IPS DF 6.9 (cell line): ENCODE measurements at places on chromosomes 4 and X.

- no peak overlapping the region for H3K4me3 ChIP-seq
- DNase-seq, result no peak
- no peaks in the 10 kb centered on the region for H3K27me3 ChIP-seq
- no peaks in the 10 kb centered on the region for H3K4me1 ChIP-seq
Observed at GRCh38 chrX:22575161-22575845, 302.6 kb downstream of the CBLL2 start.

- H3K4me3 ChIP-seq, result no peak overlapping the region
- H3K27ac ChIP-seq, result no peak overlapping the region
- no peaks in the 10 kb centered on the region for H3K36me3 ChIP-seq
Observed at GRCh38 chr4:119652998-119653397, 24.4 kb upstream of the PDE5A start.

DNA sequence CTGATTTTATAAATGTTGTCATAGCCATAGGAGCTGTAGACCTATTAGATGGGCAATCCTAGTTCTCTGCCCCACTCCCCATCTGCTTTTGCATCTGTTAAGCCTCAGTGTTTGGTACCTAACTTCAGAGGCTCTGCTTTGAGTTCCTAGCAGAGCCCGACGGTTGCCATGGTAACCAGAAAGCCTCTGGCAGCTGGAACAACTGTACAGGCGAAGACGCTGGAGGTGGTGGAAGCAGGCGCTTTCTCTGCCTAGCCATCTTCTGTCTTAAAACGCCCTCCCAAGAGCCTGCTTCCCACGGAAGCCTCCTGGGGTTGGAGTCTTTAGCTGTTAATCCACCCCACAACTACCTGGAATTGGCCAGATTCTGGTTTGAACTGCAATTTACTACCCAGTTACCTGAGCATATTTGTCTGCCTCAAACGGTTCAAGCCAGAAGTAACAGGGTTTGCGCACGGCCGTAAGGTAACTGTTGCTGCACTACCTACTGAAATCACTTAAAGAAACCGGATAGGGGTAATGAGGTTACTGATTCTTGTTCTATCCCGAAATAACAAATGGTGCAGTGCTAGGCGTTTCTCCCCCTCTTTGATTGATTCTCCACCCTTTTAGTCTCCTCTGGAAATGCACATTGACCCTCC lies 1.0 kb upstream of the GABRG1 start:
- no peak for DNase-seq
- H3K27ac ChIP-seq, result no peak overlapping the region
- H3K4me3 ChIP-seq, result no peak overlapping the region
- H3K27me3 ChIP-seq, result no peaks in the 10 kb centered on the region

DNA sequence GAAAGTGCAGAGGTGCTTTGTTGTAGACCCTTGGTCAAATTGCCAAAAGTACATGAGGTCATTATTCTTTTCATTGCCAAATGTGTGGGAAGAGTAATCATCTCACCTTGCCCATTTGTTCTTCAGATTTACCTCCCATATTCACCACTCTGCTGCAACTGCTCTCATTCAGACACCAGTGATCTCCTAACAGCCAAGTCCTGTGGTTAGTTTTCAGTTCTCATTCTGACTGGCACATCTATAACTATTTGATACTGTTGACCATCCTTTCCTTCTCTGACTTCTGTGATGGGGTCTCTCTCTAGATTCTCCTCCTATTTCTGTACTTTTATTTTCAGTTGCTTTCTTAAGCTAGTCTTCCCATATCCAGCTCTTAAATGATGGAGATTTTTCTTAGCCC lies 39.8 kb downstream of the GRIA3 start:
- no peak overlapping the region for H3K4me3 ChIP-seq
- H3K27me3 ChIP-seq, result no peaks in the 10 kb centered on the region
- H3K27ac ChIP-seq, result no peak overlapping the region
- no peak for DNase-seq
- H3K36me3 ChIP-seq, result no peaks in the 10 kb centered on the region

DNA sequence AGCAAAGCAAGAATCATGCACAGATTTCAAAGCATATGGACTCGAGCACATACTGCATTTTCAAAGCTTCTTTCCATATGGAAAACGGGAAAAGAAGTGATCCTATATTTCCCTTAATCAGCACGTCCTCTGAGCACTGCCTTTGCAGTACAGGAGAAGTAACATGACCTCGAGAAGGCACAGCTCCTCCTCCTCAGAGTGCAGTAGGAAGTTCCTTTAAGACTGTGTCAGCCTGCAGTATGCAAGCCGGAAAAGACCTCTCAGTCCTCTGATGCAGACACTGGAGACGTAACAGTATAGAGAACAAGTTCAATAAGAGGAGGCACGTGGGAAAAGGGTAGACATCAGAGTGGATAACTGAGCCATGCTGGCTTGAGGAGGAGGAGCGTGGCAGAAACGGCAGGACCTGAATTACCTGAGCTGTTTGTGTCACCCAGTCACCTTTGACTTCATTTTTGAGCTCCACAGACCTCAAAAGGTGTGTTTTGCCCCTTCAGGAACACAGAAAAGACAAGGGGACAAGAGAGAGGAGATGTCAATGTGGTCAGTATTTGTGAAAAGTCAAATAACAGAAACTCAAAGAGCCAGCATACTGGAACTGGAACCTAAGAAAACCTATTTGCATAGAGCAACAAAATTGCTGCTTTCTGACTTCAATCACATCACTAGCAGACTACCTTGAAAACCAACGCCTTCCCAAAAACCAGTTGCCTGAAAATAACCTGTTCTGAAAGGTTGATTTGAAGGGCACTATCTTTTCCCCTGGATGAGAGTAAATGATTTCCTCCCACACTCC lies 20.8 kb downstream of the IRF2 start:
- no peak for DNase-seq
- H3K36me3 ChIP-seq, result 0 out of 2 replicates have a peak, but pooled peaks cover 3% of the 10 kb centered on the region
- H3K4me3 ChIP-seq, result no peak overlapping the region

- H3K4me1 ChIP-seq, result peaks cover 4% of the 10 kb centered on the region; the same call in 1 of the 2 replicates
- no peak overlapping the region for H3K27ac ChIP-seq
- H3K27me3 ChIP-seq, result 0 out of 2 replicates have a peak, but pooled peaks cover 2% of the 10 kb centered on the region
- no peaks in the 10 kb centered on the region for H3K36me3 ChIP-seq
Observed at GRCh38 chr4:98659741-98660462, 1.5 kb upstream of the TSPAN5 start.

GRCh38 chrX:119685225-119686066 lies 7.5 kb downstream of the SEPTIN6 start:
- H3K27me3 ChIP-seq, result no peaks in the 10 kb centered on the region
- H3K36me3 ChIP-seq, result no peaks in the 10 kb centered on the region
- peaks cover 1% of the 10 kb centered on the region for H3K4me1 ChIP-seq
- H3K27ac ChIP-seq, result no peak overlapping the region

DNA sequence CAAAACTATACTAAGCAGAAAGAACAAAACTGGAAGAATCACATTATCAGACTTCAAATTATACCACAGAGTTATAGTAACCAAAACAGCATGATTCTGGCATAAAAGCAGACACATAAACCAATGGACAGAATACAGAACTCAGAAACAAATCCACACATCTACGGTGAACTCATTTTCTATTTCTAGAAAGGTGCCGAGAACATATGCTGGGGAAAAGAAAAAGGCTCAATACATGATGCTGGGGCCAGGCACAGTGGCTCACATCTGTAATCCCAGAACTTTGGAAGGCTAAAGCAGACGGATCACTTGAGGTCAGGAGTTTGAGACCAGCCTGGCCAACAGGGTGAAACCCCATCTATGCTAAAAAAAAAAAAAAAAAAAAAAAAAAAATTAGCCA lies 52.7 kb downstream of the ATRX start:
- no peak overlapping the region for H3K27ac ChIP-seq
- DNase-seq, result no peak
- no peaks in the 10 kb centered on the region for H3K36me3 ChIP-seq
- no peak overlapping the region for H3K4me3 ChIP-seq
- H3K27me3 ChIP-seq, result no peaks in the 10 kb centered on the region
- H3K4me1 ChIP-seq, result peaks cover 2% of the 10 kb centered on the region; the same call in 1 of the 2 replicates

- no peaks in the 10 kb centered on the region for H3K36me3 ChIP-seq
- no peak for DNase-seq
- H3K4me3 ChIP-seq, result peak overlapping the region; percentile 70
- H3K27me3 ChIP-seq, result peaks cover 61% of the 10 kb centered on the region
Observed at GRCh38 chr4:80184053-80184824, 13.1 kb upstream of the PRDM8 start.

GRCh38 chr4:36278789-36279188 lies 2.6 kb upstream of the DTHD1 start:
- no peaks in the 10 kb centered on the region for H3K4me1 ChIP-seq
- no peaks in the 10 kb centered on the region for H3K27me3 ChIP-seq
- no peak for DNase-seq
- no peaks in the 10 kb centered on the region for H3K36me3 ChIP-seq
- H3K4me3 ChIP-seq, result no peak overlapping the region
- H3K27ac ChIP-seq, result no peak overlapping the region

DNA sequence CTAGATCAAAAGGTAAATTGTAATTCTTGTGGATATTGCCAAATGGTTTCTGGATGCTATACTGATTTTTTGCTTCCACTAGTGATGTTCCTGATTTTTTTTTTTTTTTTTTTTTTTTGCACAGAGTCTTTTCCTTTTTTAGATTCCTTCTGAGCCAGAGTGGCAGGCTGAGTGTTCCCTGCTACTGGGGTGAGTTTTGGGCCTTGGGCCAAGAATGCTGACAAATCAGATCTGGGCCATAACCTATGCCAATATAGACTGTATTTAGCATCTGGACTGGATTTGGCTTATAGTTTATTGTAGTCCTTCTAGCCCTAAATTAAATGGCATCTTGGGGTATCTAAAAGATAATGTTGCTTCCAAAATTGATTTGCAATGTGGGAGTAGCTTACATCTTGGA lies 52.8 kb downstream of the REPS2 start:
- H3K27ac ChIP-seq, result no peak overlapping the region
- H3K36me3 ChIP-seq, result no peaks in the 10 kb centered on the region
- H3K27me3 ChIP-seq, result no peaks in the 10 kb centered on the region
- H3K4me3 ChIP-seq, result no peak overlapping the region
- DNase-seq, result no peak

GRCh38 chrX:9665113-9665512 lies 100.5 kb downstream of the GPR143 start:
- DNase-seq, result no peak
- H3K4me1 ChIP-seq, result no peaks in the 10 kb centered on the region
- no peak overlapping the region for H3K4me3 ChIP-seq
- H3K27ac ChIP-seq, result no peak overlapping the region
- no peaks in the 10 kb centered on the region for H3K36me3 ChIP-seq

DNA sequence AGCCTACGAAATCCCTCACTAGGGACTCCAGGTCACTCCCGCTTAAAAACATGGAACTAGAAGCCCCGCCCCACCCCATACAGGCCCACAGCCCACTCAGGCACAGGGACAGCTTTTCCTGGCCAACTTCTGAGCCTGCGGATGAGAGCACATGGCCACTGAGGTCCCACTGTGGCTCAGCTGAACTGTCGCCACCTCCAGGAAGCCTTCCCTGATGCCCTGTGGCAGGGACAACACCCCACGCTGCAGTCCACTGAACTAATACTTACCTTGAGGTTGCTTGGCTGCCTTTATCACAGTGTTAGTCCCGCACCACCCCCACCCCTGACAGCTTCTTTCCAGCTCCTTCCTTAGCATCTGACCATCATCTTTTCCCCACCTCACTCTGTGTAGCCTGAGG lies 39.3 kb upstream of the MAN2B2 start:
- H3K27ac ChIP-seq, result no peak overlapping the region
- no peak for DNase-seq
- H3K4me1 ChIP-seq, result peaks cover 1% of the 10 kb centered on the region
- no peak overlapping the region for H3K4me3 ChIP-seq
- H3K27me3 ChIP-seq, result no peaks in the 10 kb centered on the region

GRCh38 chr4:185361872-185362271 lies 33.9 kb downstream of the LRP2BP start:
- no peaks in the 10 kb centered on the region for H3K4me1 ChIP-seq
- no peak overlapping the region for H3K4me3 ChIP-seq
- no peaks in the 10 kb centered on the region for H3K27me3 ChIP-seq
- DNase-seq, result no peak

DNA sequence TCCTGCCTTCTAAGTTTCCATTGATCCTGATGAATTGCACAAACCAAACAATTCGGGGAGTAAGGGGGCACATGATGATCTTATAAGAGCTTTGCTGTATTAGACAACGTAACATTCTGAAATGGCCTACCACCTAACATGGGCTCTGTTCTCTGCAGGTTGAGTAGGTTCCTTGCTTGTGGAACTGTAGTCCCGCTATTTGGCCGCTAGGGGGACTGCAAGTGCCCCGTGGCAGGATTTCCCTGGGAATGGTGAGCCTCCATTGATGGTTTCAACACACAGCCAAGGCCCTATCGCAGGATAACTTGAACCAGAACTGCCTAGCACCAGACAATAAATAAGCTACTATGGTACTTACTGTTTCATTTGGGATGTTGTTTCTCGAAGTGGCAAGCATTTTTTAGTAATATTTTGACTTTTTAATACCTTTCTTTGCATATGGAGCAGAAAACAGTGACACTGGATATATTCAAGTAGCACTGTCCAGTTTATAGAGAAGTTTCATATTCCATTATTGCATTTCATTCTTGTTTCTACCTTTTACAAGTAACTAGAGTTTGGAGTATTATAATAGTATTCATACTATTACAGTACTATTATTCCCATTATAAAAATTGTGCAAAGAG lies 11.9 kb downstream of the AR start:
- no peaks in the 10 kb centered on the region for H3K36me3 ChIP-seq
- H3K27ac ChIP-seq, result no peak overlapping the region
- DNase-seq, result no peak
- H3K27me3 ChIP-seq, result no peaks in the 10 kb centered on the region

GRCh38 chrX:15929194-15929593 lies 74.6 kb upstream of the AP1S2 start:
- H3K27ac ChIP-seq, result no peak overlapping the region
- no peaks in the 10 kb centered on the region for H3K27me3 ChIP-seq
- DNase-seq, result no peak
- no peaks in the 10 kb centered on the region for H3K4me1 ChIP-seq
- no peaks in the 10 kb centered on the region for H3K36me3 ChIP-seq

DNA sequence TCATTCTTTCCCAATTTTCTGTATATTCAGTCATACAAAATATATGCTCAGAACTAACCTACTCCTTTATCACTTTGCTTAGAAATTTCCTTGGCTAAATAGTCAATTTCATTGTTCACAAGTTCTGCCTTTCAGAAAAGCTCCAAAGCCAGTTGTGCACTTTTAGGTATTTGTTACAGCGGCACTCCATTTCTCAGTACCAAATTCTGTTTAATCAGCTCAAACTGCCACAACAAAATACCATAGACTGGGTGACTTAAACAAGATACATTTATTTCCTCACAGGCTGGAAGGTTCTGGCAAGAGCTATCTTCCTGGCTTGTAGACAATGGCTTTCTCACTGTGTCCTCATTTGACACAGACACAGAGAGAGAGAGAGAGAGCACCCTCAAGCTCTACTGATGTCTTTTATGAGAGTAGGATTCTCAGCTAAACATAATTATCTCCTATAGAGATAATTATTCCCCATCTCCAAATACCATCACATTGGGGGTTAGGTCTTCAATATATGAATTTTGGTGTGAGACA lies 188.8 kb upstream of the FSTL5 start:
- no peaks in the 10 kb centered on the region for H3K36me3 ChIP-seq
- H3K27ac ChIP-seq, result no peak overlapping the region
- no peaks in the 10 kb centered on the region for H3K4me1 ChIP-seq
- H3K4me3 ChIP-seq, result no peak overlapping the region
- no peak for DNase-seq

GRCh38 chr4:39020130-39020529 lies 12.1 kb downstream of the TMEM156 start:
- no peaks in the 10 kb centered on the region for H3K27me3 ChIP-seq
- no peak overlapping the region for H3K27ac ChIP-seq
- H3K4me3 ChIP-seq, result no peak overlapping the region
- no peaks in the 10 kb centered on the region for H3K36me3 ChIP-seq
- H3K4me1 ChIP-seq, result no peaks in the 10 kb centered on the region
